RCC 7860 (cell line): ENCODE measurements at places on chromosomes 1 and 21.
A peak's percentile ranks its signal among the peaks of the same experiment; 100 is the strongest.

- DNase-seq = no peak
These were observed 9.2 kb upstream of the CTTNBP2NL start for GRCh38 chr1:112386731-112387346.

DNA sequence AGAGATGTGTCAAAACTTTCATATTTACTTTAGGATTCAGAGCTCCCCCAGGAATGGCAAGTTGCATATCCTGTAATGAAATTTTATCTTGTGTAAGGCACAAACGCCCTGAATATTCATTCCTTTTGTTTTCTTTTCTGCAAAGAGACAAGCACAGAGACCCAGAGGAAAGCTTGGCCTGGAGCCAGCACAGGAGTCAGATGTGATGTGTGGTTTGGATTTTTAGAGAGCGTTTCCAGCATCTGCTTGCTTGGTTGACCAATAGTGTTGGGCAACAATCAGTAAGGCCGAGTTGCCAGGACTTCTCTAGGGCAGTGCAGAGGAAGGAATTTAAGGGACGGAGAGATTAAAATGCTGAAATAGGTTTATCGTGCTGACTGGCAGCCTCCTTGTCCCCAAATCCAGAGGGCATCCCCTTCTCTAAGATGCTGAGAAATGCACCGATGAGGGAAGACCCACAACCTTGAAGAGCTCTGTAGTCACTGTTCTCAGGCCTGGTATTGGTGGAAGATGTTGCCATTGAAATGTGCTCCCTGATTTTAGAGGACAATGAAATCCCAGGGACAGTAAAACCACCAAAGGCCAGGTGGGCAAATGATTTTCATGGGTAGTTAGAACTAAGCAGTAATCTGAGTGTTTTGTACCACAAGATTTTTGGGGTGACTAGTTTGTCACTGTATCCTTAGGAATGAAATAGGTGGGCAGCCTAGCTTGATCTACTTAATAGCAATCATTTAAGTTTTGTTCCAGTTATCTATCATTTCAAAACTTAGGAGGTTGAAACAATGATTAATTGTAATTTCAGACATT is 37.9 kb upstream of the RHOU start:
- DNase-seq = no peak

DNA sequence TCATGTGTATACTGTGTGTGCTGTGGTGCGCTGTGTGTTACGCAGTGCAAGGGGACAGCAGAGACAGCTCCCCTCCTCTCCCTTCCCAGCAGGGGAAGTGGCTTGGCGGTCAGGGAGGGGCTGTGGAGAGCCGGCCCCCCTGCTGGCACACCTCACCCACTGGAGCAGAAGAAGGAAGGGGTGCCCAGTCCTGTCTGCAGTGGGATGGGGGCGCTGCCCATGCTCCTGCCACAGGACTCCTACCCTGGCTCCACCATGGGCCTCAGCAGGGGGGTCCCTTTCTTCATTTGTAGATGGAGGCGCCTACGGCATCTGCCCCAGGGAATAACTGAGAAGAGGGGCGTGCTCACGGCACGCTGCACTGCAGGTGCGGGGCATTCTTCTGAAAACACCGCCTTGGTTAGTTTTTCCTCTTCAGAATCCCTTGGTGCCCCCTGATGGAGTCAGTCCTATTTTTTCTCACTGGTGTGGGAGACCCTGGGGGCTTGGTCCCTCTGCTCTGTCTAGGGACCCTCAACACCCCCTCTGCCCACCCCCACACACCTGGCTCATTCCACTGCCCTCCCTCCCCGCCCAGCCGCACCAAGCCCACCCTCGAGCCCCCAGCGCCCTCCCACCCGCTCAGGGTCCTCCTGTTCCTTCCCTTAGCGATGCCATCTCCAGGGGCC is 13.8 kb upstream of the LDLRAP1 start:
- DNase-seq = no peak

DNA sequence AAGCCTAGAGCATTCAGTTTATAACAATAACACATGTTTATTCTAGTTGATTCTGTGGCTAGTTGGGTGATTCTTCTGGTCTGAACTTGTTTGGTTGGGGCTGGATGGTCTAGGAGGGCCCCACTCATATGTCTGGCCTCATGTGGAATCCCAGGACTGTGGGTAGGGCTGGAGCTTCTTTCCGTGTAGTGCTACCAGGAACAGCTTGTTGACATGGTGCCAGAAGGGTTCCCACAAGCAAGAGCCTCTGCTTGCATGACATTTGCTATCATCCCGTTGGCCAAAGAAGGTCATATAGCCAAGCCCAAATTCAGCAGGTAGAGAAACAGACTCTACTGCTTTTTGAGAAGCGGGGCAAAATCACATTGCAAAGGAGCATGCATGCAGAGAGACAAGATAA is 67.6 kb upstream of the PPP2R5A start:
- DNase-seq = no peak

GRCh38 chr1:66834926-66835325 is 33.9 kb upstream of the INSL5 start:
- DNase-seq = no peak

DNA sequence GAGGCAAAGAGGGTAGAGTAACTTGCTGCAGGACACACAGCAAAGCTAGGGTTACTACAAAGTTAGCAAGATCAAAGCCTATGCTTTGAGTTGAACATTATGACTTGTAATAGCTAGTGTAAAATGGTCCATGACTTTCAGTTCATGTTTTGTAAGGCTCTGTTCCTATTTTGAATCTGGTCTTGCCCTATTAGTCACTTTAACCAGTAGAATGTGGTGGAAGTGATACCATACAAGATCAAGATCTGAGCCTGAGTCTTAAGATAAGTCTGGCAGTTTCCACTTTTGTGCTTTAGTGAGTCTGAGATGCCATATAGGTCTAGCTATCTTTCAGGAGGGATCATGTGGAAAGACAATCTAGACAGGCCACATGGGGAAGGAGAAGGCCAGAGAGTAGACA is 282.1 kb upstream of the BRINP3 start:
- DNase-seq = no peak

DNA sequence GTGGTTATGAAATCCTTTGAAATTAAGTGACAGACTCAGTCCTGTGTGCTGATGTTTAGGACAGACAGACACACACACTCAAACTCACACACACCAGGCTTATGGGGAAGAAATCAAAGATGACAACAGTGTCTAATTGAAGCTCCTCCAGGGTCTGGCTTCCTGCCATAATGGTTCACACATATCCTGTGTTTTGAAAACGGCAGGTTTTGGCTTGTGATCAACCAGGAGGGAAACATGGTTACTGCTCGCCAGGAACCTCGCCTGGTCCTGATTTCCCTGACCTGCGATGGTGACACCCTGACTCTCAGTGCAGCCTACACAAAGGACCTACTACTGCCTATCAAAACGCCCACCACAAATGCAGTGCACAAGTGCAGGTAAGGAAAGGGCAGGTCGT is 4.6 kb downstream of the MTARC1 start:
- no peak for DNase-seq

DNA sequence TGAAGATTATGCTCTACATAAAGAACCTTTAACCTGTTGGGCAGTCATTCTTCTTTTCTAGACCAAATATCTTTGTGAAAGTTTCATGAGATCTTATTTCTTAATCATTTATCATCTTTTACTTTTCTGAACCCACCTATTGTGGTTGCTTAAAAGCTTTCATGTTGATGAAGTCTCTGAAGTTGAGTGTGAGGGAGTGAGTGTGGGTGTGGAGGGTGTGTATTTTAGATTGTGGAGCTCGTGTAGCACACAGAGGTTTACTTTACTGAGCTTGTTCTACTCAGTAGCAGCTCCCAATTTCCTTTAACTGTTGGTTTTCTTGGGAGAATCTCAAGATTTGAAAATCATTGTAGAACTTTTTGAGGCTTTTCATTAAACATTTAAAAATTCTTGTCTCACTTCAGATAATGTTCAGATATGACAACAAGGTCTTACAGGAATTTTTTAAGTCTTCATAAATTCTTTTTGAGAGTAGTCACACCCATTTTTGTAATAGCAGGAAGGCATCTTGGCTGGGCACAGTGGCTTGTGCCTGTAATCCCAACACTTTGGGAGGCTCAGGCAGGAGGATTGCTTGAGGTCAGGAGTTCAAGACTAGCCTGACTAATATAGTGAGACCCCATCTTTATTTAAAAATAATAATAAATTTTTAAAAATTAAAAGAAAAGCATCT is 17.0 kb downstream of the SRRM1 start:
- DNase-seq = no peak

GRCh38 chr1:229012823-229013222 is 258.1 kb upstream of the RAB4A start:
- no peak for DNase-seq

DNA sequence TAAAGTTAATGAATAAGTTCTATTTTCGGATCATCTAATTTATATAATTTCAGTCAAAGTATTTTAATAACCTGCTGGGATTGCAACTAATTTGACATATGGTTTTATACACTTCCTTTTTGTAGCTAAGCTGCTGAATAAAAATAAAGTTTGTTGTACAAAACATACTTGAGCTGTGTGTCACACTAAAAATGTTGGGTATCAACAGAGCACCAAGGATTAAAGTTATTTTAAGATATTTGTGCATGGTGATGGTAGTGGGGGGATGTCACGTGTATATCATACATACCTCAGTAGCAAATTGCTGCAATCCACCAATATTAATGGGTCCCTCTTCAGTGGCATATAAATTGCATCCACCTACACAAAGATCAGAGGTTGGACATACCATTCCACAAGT is 199.6 kb downstream of the DPYD start:
- DNase-seq = no peak

DNA sequence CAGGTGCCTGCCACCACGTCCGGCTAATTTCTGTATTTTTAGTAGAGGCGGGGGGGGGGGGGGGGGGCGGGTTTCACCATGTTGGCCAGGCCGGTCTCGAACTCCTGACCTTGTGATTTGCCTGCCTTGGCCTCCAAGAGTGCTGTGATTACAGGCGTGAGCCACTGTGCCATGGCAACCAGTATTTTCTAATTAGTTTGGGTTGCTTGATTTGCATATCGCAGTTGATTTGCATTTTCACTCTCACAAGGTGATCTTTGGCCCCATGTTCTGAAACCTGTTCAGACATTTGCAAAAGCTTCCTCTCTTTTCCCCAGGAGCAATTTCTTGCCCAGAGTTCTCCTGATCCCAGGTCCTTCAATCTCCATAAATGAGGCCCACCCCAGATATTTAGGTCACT is 1.7 kb downstream of the TOR3A start:
- no peak for DNase-seq

GRCh38 chr1:39091845-39092645 is 65.9 kb downstream of the NDUFS5 start:
- peak; percentile 59 for DNase-seq

DNA sequence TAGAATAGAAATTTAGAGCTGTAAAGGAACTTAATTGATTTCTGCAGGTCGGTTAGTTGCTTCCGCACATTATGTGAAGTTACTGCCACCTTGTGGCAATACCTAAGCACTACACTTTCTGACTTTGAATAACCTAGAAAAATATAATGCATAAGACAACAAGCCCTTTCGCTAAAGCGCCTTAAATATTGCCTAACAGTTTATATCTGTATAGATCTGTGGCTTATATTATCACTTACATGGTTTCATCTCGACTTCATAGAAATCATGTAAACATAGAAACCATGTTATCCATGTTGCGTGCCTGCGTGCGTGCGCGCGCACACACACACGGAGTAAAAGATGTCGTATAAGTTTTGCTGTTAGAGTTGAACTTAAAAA is 10.9 kb upstream of the IFI16 start:
- peak; percentile 30 for DNase-seq

DNA sequence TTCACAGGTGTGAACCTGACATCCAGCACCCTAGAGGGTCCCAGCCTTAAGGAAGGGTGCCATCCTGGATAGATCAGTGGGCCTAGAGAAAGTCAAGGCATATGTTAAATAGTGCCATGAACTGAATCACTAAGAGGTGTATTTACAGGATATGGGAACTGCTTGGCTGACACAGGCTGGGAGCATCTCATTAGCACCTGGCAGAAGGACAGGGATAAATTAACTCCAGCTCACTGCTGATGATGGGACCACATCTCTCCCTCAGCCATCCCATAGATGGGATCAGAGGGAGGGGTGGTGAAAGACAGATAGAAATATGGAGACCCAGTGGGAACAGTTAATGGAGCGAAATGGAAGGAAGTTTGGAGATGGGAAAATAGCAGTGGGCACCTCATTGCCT is 122.0 kb downstream of the IGSF21 start:
- DNase-seq = no peak

GRCh38 chr1:226482975-226483700 is 65.4 kb upstream of the STUM start:
- peak; percentile 25 for DNase-seq

GRCh38 chr1:152735648-152736047 is 22.2 kb upstream of the KPRP start:
- DNase-seq = no peak

DNA sequence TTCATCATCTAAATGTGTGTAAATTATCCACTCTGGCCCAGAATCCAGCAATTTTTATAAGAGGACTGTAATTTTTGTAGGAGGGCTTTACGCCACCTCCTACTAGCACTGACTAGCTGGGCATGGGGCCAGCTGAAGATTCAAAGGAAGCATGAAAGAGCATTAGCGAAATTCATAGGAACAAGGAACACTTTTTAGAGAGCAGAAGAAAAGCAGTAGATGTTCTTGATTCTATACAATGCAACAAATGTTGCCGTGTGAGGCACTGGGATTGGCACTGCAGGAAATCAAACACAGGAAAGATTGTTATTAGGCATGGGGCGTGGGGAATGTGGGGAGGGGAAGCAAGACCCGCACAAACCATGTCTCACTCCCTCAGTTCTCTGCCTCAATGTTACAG is 58.4 kb upstream of the PARP1 start:
- DNase-seq = no peak

DNA sequence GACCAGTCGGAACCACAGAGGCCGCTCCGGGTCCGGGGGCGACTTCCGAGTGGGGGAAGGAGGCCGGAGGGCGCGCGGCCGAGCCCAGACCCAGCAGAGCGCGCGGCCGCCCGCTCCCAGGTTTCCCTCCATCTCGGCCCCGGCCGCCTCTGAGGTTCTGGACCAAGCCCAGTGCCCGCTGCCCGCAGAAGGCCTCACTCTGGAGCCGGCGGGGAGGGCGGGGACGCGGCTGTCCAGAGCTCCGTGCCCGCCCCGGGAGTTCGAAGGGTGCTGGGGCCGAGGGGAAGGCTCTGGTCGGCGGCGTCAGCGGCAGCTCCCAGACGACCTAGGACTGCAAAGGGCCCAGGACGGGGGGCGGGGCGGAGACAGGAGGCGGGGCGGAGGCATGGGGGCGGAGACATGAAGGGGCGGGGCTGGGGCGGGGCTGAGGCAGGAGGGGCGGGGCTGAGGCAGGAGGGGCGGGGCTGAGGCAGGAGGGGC is 48.0 kb upstream of the SLC19A1 start:
- DNase-seq = no peak

- peak; percentile 78 for DNase-seq
These were observed 55.9 kb upstream of the WASF2 start for GRCh38 chr1:27545876-27546275.
